Activated CD4-positive, alpha-beta T cell treated with anti-CD3 and anti-CD28 coated beads, Interleukin-2, amount 50 U/mL, for 48 hours (primary cell): ENCODE measurements at places on chromosomes 2 and 18.

DNA sequence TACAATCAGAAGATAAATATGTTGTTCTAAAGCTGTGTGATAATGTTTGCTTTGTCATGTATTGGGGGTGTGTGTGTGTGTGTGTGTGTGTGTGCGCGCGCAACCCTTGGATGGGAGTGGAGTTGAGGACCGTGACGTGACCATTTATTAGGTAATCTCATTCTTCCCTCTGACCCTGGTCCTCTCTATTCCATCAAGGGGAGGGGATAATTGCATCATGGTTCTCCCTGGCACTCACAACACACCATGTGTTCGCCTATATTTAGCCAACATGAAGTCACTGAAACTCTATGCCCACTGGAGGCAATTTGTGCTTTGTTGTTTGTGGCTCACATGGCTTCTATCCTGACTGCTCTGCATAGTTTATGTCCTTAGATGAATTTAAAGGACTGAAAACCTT lies 79.8 kb upstream of the LRPPRC start:
- DNase-seq, result no peak

DNA sequence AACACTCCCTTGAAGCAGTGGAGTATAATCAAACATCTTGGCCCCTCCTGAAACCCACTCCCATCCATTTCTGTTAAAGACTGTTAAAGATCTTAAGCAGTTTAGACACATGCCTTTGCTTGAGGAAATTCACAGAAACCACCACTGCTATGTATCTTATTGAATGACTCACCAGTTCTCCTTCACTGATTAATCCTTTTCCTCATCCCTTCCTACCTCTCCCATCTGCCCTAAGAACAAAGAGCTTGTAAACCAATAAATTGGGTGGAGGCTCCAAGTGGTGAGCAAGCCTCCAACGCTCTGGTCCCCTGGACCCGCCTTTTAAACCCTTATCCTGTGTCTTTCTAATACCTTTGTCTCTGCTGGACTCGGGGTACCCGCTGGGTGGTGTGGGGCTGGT lies 746.1 kb downstream of the LRP1B start:
- DNase-seq, result no peak

GRCh38 chr18:58362027-58362575 lies 266.8 kb downstream of the ALPK2 start:
- DNase-seq, result no peak

DNA sequence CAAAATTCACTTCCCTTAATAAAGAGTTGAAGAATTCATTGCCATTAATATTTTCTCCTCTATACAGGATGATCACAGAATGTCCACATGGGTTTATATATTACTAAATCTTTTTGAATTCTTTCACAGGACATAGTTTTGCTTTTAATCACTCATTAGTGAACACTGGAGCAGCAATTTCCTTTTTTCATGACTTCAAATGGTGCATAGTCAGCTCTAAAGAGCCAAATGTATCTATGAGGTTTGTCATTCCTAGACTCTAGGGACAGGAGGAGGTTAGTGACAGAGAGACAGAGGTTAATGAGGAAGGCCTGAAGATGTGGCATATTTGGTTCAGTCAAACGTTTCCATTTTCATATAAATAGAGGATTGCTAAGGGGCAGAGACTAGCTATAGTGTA lies 111.8 kb downstream of the FSHR start:
- no peak for DNase-seq
